ENCODE measurements at places on chromosomes 1 and 21.
A peak's percentile ranks its signal among the peaks of the same experiment; 100 is the strongest.

- no peak for DNase-seq
These were observed 19.1 kb downstream of the CDC42BPA start for GRCh38 chr1:227299241-227299627.

DNA sequence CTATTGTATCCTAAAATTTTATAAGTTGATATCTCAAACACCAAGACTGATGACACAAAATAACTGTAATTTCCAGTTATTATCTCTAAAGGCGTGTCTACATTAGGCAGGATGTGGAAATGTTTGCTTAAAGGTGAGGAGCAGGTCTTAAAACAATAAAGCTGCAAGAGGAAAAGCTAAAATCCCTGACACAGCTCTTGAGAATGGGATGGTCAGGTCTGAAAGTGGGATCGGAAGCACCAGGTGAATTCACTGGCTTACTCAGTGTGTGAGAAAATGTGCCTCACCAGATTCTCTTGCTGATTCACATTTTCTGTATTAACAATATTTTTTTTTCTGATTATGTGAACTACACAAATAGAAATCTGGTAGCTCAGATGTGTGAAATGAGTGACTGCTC, 421.9 kb upstream of the ADAMTS5 start:
- DNase-seq = no peak

DNA sequence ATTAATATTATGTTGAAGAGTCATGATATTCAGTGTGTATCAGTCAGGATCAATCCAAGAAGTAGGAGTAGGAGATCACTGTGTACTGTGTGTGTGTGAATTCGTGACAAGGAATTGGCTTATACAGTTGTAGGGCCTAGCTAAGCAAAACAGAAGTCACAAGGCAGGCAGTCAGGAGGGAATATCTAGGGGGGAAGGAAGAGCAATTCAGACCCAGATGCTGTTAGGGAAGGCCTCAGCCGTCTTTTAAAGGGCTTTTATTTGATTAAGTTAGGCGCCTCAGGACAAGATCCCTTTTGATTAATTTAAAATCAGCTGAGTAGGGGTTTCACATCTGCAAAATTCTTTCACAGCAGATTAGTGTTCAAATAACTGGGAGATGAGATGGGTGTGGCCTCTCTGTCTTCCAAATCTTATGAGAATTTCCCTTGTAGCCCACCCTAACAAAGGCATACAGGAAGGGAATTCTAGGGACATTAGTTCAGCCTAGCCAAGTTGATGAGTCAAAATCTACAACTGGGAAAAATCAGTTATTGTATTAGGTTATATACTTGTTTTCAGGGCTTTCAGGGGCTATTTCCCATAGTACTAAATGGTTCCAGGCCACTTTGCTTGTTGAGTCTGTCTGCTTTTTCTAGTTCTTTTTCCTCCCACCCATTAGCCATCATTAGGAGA, 47.4 kb downstream of the ALG6 start:
- DNase-seq = no peak

DNA sequence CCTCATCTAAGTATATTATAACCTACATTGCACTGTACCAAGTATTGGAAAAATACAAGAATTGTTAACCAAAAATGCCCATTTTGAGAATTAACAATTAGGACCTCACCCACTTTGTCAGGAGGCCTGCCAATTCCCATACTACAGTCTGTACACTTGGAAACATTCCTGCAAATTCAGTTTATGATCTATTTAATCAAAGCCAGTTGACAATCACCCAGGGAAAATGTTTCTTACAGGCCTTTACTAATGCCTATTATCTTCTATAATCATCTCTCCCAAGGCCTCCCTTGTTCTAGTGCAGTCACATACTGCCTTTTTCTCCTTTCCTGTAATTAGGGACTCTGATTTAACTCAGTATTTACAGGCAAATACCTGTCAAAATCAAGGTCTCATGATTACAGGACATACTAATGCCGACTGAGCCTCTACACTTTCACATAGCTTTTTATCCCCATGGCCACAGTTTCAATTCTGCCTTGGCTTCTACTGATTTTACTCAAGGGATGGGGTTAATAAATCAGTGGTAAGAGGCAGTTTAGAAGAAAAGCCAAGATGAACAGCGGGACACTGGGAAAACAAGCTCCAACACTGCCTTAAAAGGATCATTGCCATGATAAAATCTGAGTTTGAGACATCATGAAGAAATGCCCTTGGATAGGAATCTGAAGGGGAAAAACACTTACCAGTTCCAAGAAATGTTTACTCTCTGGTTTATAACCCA, 338.7 kb downstream of the VAV3 start:
- DNase-seq = peak; percentile 99

DNA sequence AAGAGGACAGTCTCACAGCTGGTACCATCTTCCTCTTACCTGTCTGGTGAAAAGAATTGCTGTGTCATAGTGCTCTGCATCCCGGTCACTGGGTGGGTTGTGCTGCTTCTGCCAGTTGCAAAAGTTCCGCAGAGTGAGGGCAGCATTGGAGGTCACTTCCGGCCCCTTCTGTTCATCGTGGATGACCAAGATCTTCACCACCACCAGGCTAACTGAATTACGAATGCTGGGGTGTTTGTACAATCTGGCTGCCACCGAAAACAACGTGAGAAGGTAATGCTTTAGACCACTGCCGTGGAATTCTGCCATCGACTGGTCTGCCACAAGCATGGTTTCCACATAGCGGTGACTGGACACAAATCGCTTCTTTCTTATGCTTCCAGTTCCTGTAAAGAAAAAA, 2.9 kb downstream of the ADAMTS1 start:
- DNase-seq = no peak

DNA sequence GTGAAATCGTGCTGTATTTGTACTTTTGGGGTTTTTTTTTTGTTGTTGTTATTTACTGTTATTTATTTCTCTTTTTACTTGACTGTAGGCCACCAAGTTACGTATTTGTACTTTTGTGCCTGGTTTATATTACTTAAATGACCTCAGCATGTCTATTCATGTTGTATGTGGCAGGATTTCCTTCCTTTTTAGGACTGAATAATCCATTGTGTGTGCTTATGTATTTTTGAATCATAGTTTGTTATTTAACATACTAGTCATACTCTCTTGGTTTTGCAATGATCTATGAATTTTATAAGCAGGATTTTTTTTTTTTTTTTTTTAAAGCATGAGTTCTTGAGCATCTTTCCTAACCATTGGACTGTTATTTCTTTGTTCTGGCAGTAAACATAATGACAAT, 51.2 kb downstream of the RNF2 start:
- DNase-seq = no peak

DNA sequence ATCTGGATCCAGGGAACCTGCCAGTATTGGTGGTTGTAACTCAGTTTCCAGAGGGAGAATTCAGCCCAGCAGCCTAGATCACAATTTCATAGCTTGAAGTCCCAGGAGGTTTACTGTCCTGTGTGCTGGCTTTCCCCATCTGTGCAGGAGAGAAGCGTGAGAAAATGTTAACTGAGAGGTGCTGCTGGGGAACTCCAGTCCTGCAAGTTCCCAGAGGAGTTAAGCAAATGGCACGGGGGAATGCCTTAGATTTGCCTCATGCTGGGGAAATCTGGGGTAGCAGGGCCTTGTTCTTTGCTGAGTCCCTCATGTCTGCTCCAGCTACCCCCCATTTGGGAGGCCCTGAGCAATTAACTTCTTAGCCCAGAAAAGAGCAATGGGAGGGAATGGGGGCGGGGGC, 25.1 kb upstream of the SLAMF6 start:
- no peak for DNase-seq

DNA sequence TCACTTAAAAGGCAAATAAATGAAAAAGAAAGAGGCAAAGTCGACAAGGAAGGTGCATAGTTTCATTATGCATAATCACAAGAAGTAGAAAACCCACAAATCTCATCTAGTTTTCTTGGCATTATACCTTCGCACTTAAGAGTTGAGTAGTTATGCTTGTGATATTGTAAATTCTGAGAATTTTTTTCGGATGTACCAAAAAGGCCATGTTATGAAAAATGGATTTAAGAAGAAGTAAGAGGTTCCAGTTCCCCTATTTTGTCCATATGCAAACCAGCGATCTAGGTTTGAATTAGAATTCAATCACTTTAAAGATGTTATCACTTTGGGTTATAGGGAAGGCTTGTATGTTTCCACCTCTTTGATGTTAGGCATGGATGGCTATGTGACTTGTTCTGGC, 7.9 kb upstream of the ERICH3 start:
- no peak for DNase-seq

DNA sequence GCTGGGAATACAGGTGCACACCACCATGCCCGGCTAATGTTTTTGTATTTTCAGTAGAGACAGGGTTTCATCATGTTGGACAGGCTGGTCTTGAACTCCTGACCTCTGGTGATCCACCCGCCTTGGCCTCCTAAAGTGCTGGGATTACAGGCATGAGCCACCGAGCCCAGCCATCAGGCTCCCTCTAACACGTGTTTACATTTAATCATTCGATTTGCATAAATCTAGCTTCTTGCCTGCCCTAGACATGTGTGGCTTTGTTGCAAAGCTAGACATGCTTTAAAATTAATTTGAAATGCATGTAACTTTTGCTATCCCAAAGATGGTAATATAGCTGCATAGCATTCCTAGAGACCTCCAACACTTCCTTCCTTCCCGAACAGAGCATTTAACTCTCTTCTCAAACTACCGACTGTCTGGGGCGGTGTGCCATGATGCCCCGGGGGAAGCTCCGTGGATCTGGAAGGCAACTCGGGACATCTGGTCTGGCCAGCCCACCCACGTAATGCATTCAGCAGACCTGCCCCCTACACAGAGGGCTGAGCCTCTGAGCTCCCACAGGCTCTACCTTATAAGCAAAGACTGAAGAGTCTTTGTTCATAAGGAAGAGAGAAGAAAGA, 34.6 kb upstream of the NID1 start:
- no peak for DNase-seq

DNA sequence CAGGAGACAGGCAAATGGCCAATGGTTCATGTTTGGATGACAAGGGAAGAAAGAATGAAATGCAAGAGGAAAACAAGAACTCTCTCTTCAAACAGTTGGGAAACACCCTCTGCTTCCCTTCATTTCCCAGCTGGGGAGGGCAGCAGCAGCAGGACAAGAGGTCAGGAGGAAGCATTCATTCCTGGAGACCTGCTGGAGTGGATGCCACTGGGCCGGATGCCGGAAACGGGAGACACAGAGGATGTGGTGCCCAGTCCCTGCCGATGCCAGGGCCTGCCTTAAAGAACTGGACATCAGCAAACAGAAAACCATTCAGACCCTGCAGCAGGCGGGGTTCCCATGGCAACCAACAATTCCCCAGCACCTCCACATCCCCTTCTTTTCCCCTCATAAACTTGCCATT, 102.3 kb upstream of the ZNF648 start:
- DNase-seq = no peak

DNA sequence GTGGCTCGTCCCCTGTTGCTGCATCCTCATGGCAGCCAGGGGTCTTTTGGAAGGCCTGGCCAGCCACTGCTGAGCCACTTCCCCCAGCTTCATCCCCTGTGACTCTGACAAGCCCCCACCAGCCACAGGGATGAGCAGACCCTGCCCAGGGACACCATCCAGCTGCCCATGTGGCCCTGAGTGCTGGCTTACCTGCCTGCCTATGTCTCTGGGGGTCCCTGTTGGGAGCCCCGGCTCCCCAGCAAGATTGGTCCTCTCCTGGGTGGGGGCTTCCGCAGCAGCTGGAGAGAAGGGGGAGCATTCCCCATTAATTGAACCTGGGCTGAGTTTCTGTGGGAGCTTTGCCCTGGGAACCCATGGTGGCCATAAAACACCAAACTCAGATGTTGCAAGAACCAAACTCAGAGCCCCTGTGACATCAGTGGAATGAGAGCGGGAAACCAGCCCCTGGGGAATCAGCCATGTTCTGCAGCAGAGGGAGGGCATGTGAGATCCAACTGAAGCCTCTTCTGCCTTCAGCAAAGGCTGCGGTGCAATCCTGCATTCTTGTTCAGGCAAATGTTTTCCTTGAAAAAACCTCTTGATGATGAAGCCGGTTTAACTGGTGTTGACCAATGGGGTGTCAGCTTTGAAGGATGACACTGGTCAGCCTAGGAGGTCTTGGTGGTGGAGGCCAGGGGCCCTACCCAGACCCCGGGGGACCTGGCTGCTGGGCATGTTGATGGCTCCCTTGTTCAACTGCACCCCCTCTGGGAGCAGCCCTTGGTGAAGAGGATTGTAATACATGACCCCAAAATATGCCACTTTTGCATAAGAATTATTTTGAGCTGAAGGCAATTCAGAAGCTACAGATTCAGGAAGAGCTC, 28.3 kb upstream of the COL18A1 start:
- no peak for DNase-seq

GRCh38 chr1:116435806-116436610, 63.0 kb downstream of the ATP1A1 start:
- DNase-seq = no peak

GRCh38 chr1:202007805-202008489, 2.4 kb upstream of the ELF3 start:
- DNase-seq = no peak

DNA sequence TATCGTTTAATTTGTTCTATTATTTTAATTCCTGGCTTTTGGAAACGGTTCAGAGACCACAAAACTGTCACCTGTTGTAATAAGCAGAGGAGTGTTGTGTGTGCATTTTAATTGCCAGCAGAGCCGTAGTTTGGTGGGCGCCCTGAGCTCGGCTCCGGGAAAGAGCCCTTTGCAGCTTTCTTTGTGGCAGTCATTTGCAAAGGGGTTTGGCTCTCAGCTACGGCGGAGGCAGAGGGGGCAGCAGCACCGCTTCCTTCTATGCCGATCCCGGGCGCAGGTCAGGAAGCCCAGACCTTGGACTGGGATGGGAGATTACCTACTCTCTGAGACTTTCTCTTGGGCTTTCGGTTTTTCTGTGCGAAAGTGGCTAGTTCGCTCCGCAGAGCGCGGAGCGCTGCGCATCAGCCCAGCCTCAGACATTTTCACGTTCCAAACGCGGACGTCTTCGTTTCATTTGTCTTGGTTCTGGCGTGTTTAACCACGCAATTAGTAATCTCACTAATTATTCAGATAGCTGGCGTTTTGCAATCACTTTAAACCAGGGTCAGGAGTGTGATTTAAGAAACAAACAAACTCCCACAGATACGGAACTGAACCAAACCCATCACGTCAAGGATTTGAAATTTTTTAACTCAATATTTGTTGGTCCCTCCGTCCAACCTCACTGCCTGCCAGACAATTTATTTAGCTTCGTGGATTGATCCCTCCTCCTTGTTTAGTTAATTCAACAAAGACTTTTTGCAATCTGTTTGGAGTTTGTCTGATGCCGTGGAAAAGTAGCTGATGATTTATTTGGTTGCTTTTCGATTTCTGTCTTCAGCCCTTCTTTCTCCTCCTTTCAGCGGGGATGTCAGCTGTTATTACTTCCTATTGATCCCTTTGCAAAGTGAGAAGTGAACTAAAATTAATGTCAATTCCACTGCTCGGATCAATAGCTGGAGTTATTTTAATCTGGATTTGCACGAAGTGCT, 3.9 kb downstream of the RNF220 start:
- DNase-seq = no peak

DNA sequence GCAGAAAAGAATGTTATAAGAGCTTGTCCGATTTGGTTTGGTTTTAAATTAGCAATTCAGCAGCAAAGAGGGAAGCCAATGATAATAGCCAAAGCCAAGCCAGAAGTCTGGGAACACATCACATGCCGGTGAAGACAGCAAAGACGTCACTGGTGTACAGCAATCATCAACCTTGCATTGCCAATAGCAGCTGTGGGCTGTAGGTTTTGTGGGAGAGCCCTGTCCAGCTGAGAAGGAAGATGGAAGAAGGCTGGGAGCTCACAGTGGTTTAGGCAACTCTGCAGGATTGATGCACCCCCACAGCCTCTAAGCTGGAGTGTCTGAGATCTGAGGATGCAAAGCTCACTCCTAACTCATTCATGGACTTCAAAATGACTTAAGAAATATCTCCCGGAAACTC, 338.7 kb downstream of the SIPA1L2 start:
- DNase-seq = no peak

- no peak for DNase-seq
These were observed 1.2 kb upstream of the LHX8 start for GRCh38 chr1:75132812-75133619.

- DNase-seq = no peak
These were observed 33.0 kb upstream of the IVNS1ABP start for GRCh38 chr1:185350027-185350442.
